Suppressor macrophage (primary cell): ENCODE measurements at places on chromosomes 1 and 21.

DNA sequence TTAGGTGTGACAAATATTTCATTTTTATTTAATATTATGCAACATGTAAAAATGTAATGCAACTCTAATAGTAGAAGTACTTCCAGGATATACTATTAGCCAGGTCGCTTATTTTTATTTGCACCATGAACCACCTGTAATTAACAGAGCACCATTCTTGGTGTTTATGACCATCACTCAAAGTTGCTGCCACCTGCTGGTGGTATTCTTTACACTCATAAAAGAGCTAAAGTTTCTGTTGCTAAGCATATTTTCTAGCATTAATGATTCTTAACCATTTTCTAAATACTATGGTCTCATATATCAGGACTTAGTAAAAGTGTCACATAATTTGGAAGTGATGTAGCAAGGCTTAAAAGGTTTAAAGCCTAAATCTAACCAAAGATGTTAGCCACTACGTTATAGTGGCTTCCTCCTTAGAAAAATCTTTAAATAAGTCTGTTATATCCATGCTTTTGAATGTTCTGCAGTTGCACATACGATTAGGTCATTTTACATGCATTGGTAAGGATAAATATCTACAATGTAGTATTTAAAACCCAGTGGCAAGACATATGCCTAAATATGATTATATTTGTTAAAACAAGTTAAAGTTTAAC lies 244.5 kb downstream of the NEGR1 start:
- DNase-seq = peak; percentile 68

DNA sequence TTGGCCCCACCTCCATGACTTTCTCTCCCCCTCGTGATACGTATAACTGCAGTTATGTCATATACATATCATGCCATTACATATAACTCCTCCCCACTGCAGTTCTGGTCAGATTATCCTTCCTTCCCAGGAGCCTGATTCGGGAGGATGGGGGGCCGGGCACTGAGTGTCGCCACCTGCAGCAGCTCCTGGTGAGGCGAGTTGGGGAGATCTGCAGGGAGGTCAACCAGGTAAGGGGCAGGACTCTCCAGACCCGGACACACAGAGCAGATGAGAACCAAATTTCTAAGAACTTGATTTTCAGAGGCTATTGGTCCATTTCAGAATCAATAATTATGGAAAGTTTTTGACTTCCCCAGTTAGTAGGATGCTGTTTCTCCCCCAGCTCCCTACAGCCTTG lies 19.5 kb downstream of the HYI start:
- no peak for DNase-seq

GRCh38 chr1:24392982-24393650 lies 20.5 kb downstream of the STPG1 start:
- no peak for DNase-seq

DNA sequence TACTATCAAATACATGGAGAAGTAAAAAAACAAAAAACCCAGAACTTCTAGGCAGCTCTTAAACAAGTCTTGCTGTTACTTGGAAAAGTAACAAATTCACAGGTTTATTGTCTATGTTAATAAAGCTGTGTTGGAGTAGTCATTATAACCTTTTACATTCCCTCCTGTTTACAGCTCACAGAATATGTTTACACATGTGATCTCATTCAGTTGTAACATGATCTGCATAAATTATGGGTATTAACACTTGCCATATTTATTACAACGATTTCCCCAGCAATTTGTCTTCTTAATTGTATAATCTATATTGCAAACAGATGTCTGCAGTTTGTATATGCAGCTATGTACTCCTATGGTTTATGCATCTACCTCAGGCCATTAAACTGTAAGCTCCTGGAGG lies 28.6 kb downstream of the ERG start:
- DNase-seq = no peak

GRCh38 chr1:119594376-119594775 lies 53.7 kb downstream of the ZNF697 start:
- DNase-seq = no peak

GRCh38 chr1:65527190-65527589 lies 106.7 kb downstream of the LEPR start:
- no peak for DNase-seq

DNA sequence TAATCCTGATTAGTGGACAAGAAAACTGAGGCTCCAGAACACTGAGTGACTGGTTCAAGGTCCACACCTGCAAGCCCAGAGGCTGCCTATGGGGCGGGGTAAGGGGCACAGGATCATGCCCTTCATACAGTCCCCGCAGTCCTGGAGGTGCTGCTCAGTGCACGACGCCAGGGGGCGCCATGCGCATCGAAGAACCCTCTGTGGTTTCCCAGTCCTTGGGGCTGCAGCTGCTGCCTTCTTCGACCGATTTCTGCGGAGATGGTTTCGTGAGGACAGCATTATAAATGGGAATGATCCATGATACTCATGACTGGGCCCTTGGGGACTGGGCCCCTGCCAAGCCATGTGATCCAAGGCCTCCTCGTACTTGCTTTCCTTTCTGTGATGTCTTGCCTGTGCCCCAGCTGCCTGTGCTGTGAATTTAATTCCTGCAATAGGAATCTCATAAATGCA lies 37.1 kb upstream of the ARHGEF10L start:
- DNase-seq = peak; percentile 93

GRCh38 chr1:203630697-203631096 lies 4.1 kb downstream of the ATP2B4 start:
- DNase-seq = peak; percentile 31

- DNase-seq = no peak
Measured at GRCh38 chr1:72516826-72517225, 234.5 kb upstream of the NEGR1 start.

DNA sequence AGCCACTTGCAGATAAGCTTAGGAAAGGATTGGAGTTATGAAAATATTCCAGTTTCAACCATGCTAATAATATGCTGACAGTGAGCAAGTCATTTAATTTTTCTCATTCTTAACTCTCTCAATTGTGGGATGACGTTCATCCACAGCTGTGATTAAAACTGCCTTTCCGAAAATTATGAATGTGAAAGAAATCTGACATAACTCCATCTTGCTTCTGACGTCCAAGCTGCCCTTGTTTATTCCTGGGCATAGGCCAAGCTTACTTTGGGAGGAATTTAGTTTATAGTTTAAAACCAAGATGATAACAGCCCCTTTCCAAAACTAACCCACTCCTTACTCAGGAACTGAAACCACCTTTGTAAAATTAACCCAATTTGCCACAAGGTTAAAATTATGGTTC lies 11.0 kb upstream of the RGS18 start:
- DNase-seq = no peak

DNA sequence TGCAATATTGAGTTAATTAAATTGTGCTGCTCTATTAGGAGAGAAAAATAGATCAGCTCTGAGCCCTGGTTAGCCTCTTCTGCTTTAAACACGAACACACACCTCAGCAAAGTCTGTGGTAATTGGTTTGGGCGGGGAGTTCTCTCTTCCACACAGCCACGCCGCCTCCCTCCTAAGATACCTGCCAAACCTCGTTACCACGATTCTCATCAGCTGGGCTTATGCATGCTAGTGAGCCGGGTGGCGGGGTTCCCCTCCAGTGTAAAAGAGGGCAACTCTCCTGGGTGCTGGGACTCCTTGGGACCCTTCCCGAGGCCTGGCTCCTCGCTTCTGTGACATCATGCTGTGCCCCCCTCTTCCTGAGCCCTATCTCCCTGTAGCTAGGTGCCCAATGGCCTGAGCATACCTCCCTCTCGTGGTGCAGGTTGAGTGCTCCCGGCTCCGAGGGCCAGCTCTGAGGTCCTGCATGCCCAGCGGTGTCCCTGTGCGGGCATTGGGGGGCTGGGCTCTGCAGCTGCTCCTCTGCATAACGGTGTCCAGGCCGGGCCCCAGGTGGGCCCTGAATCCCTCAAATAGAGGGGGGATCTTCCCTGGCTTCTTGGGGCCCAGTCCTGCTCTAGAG lies 182.9 kb downstream of the PRDM16 start:
- no peak for DNase-seq

- no peak for DNase-seq
Measured at GRCh38 chr1:87058343-87058649, 143.9 kb downstream of the HS2ST1 start.

- peak; percentile 78 for DNase-seq
Measured at GRCh38 chr1:209607102-209607794, 23.7 kb downstream of the CAMK1G start.

DNA sequence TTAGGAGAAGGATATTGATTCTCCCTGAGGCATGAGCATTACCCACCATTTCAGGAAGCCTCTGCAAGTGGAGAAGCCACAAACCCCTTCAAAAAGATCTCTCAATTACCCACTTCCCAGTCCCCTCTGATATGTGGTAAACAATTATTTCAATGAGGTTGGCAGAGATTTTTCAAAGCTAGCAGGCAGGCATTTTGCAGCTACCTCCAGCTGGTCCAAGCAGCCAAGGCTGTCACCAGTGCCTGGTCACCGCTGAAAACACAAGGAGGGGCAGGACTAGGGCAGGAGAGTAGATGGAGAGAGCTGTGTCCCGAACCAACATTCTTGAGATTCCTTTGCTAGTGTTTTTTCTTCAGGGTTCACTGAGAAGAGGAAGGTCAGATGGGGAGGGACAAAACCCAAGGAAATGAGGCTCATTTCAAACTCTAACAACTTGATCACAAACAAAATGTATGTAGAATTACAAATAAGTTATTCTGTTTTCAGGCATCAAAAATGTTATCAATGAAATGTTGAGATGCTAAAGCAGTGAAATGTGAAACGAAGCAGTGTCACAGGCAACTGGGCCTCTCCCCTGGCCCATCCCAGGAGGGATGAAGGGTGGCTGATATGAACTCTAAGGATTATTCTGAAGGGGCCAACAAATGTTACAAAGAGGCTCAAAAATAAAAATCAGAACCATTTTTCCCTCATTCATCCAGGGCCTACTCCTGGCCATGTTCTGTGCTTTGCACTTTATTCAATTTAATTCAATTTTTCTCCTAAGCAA lies 22.3 kb downstream of the APP start:
- DNase-seq = no peak

GRCh38 chr1:42034426-42034825 lies 115.7 kb upstream of the HIVEP3 start:
- peak; percentile 61 for DNase-seq

DNA sequence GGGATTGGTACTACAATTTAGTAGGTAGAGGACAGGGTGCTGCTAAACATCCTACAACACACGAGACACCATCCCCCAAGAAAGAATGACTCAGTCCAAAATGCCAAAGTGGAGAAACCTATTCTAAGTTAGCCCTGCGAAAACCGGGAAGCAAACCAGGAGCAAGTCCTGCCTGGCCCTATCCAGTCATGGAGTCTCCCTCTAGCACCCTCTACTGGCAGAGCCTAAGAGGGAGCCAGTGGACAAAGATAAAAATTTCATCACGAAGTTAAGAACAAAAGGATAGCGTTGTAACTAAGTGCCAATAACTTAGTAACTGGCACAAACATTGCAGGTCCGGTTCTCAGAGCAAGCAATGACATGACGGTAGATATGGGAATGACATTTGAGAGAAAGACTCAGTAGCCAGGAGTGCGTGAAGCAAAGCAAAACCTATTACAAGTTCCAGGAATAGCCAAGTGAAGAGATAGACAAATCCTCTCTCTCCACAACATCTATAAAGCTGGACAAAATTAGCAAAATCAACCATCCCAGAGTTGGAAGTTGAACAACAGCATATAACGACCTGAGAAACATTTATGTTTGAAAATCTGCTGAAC lies 383.5 kb downstream of the OMA1 start:
- peak; percentile 75 for DNase-seq

GRCh38 chr1:32651461-32652073 lies 559 bp downstream of the RBBP4 start:
- no peak for DNase-seq

GRCh38 chr1:236142253-236143103 lies at the start of gene GPR137B:
GPR137B (plus strand) TSS chr1:236142539; CDS start chr1:236142623, 84 bp downstream.
- peak; percentile 91 for DNase-seq

- DNase-seq = no peak
Measured at GRCh38 chr1:147109041-147109440, 63.2 kb downstream of the PRKAB2 start.

DNA sequence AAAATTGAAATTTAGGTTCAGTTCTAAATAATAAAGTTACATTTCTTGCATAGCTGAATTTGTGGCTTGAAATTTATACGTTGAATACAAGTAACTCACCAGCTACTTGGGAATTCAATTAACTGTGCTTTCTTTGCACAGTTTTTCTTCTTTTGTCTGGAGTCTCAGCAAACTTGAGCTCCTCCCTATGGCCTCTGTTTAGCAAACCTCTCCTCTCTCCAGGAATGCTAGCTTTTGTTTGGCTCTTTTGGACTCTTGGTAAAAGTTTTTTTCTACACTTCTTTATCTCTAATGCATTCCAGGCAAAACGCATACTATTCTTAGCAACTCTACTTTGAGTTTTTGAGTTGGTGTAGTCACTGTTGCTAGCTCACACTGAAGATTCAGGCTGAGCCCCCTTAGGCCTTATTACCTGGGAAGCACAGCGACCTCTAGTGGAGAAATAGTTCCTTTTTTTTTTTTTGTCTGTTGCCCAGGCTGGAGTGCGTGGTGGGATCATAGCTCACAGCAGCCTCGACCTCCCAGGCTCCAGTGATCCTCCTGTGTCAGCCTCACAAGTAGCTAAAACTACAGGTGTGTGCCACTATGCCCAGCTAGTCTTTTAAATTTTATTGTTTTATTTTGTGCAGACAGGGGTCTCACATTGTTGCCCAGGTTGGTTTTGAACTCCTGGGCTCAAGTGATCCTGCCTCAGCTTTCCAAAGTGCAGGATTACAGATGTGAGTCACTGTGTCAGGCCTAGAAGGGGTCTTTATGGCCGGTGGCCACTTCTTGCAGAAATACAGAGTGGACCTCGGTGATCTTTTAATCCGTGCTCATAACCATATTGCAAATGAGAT lies 61.7 kb downstream of the CASQ2 start:
- peak; percentile 68 for DNase-seq

DNA sequence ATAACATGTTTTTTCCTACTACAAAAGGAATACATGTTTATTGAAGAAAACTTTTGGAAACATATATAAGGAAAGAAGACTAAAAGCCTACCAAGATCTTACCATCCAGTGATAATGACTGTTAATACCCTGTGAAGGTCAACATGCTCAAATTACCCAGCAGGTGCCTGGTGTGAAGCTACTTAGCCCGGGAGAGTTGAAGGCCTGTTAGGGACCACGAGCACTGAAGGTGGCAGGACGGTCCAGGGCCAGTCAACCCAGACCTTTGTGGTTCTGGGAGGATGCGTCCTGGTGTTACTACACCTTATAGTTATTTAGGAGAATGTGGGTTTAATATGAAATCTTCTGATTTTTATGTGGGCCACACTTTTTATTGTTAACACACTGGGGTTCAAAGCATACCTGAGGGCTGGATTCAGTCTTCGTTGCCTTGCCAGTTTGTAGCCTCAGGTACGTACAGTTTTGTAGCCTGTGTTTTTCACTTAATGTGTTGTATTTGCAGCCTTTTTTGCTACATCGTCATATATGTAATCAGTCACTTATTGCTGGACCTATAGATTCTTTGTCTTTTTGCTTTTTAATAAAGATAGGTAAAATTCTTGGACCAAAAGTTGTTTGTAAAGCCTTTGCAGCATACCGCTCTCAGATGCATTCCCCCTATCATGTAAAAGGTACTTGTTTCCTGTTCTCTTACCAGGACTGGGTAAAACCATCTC lies 9.8 kb downstream of the ITSN1 start:
- DNase-seq = no peak

- no peak for DNase-seq
Measured at GRCh38 chr1:176770066-176770465, 307.1 kb downstream of the PAPPA2 start.

- DNase-seq = no peak
Measured at GRCh38 chr1:214658785-214659184, 55.8 kb downstream of the CENPF start.

- DNase-seq = peak; percentile 17
Measured at GRCh38 chr1:19765623-19766022, 34.1 kb downstream of the TMCO4 start.

- no peak for DNase-seq
Measured at GRCh38 chr1:162846256-162847212, 14.4 kb downstream of the CCDC190 start.

GRCh38 chr21:19228226-19228625 lies 824.6 kb upstream of the TMPRSS15 start:
- no peak for DNase-seq
